ENCODE measurements at places on chromosomes 16 and 17.

GRCh38 chr16:85004587-85005205 lies 6.6 kb downstream of the ZDHHC7 start:
- DNase-seq, result no peak

DNA sequence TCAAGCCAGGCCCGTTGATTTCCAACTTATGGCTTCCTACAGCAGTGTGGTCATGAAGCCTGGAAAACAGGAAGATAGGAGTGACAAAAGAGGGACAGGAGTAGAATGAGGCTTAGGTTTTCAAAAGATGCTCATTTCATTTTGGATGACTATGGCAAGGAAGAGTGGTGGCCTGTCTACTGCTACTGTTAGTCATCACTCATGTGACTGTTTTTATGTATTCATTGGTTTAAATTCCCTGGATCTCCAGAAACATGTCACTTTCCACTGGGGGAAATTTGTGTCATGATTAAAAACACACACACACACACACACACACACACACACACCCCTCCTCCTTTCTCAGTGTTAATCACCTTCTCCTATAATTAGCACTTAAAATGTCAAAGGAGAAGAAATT lies 1.1 kb upstream of the CYLD start:
- DNase-seq, result no peak

DNA sequence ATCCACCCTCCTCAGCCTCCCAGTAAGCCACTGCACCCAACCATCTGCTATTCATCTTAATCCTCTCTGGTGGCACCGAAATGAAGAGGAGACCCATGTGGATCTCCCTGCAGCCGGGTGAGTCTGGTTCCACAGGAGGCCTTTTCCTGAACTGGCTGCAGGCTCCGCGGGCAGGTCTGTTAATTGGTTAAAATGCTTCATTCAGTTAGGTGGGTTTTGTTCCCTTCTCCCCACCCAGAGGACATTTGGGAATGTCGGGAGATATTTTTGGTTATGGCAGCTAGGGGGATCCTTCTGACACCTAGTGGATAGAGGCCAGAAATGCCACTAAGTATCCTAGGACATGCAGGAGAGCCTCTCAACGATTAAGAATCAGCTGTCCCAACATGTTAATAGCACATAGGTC lies 16.7 kb downstream of the C16orf54 start:
- DNase-seq, result peak; percentile 71

GRCh38 chr16:64809876-64810629 lies 311.8 kb downstream of the CDH11 start:
- no peak for DNase-seq

DNA sequence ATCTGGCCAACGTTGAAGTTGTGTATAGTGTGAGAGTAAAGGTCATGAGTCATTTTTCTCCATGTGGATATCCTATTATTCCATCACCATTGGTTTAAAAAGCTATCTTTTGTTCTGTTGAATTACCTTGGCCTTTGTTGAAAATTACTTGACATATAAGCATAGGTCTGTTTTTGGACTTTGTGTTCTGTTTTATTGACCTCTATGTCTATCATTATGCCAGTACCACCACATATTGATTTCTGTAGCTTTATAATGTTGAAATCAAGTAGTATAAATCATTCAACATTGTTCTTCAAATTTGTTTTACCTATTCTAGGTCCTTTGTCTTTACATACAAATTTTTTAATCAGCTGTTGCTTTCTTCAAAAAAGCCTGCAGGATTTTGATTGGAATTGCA lies 58.5 kb downstream of the NLK start:
- no peak for DNase-seq

- no peak for DNase-seq
Measured at GRCh38 chr17:77767148-77767547, 191.4 kb upstream of the TNRC6C start.

DNA sequence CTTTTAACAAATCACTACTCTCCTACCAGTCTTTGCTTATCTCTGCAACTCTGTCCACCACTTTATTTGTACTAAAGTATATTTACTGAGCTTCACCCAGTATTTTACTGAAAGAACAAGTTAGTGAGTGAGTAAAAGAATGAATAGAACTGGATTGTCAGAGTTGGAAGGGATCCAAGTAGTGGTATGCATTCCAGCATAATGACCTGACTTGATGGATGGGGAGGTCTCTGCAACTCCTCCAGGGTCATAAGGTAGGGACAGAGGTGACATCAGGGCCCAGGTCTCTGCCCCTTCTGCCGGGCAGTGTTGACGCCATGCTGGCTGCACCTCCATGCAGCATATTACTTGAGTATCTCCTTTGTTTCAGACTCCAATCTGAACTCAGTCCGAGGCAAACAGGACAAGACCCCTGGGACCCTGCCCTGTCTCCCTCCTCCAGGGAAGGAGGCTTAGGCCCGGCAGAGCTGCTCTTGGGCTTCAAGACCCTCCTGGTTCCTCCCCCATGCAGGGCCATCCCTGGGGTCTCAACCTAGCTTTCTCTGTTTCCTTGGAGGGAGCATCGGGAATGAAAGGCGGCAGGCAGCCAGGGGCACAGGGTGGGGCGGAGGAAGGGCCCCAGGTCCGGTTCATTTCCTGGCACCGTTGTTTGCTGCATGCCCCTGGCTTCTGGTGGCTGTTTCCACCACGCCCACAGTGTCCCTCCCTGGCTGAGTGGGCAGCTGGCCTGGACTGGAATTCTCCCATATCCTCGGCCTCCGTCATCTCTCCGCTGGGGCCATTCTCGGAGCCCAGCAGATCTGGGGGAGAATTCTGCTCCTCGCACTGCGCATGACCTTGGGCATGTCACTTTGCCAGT lies 12.4 kb upstream of the ITGA3 start:
- DNase-seq, result no peak

- no peak for DNase-seq
Measured at GRCh38 chr16:53805113-53805512, 101.2 kb downstream of the FTO start.

DNA sequence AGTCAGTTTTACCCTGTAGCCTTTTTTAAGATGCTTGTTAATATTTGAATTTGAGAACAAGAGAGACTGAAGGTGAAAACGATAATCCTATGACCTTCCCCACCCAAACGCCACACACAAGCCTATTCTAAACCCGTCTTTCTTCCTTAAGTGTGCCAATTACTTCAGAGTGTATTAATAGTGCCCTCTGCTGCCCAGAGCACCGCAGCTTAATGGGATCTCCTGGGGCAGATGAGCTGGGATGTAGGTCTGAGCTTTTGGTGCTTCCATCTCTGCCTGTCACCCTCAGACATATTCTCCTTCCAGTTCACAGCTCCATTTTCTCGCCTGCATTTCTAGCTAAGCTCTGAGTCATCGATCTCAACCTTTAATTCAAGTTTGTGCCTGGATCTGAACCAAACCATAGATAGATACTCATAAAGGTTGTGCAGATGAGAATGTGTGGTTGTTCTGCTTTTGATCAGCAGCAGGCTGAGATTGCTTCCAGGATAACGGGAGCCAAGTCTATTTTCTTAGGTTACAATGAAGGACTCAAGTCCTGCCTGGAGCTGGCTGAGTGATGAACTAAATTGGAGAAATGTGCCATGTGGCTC lies 46.4 kb upstream of the CDH13 start:
- peak; percentile 11 for DNase-seq

- DNase-seq, result no peak
Measured at GRCh38 chr16:48011878-48012658, 143.7 kb downstream of the ABCC12 start.

DNA sequence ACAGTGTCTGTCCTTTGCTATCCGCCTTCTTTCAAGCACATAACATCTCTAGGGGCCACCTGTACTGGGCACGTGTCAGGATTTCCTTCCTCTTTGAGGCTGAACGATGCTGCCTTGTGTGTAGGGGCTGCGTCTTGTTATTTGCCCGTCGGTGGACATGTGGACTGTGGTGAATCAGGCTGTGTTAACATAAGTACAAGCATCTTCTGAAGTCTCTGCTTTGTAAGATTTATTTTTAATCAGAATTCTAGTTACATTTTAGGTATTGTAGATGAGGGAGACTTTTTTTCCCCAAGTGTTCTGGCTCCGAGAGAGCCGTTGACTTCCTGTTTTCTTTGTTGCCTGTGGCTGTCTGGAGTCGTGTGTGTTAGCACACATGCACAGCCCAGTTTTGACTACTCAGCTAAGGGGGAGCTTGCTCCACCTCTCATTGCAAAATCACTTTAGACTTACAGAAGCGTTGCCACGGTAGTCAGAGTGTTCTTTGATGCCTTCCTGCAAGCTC lies 26.1 kb downstream of the SPG7 start:
- DNase-seq, result no peak

GRCh38 chr17:53150101-53150698 lies 672.5 kb upstream of the KIF2B start:
- DNase-seq, result no peak

DNA sequence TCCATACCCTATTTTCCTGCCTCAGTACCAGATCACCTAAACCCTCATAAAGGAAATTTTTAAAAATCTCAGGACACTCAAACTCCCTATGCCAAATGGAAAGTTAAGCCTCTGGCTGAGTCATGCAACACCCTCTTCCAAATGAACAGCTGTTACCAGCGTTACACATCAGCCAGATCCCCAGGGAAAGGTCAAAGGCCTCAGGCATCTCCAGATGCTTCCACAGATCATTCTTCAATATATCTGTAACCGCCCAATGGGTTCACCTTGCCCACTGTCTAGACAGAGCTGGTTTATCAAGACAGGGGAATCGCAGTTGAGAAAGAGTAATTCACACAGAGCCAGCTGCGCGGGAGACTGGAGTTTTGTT lies 29.1 kb upstream of the SHCBP1 start:
- no peak for DNase-seq

DNA sequence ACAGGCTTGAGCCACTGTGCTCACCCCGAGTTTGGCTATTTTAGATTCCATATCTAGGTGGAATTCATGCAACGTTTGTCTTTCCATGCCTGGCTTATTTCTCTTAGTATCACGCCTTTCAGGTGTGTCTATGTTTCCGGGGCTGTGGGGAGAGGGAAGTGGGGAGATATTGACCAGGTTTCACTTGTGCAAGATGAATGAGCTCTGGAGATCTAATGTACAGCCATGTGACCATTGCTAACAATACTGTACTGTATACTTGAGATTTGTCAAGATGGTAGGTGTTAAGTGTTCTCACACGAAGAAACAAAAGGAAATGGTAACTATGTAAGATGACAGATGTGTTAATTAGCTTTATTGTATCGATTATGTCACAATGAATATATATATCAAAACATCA lies 199.6 kb downstream of the SHISA9 start:
- DNase-seq, result no peak

DNA sequence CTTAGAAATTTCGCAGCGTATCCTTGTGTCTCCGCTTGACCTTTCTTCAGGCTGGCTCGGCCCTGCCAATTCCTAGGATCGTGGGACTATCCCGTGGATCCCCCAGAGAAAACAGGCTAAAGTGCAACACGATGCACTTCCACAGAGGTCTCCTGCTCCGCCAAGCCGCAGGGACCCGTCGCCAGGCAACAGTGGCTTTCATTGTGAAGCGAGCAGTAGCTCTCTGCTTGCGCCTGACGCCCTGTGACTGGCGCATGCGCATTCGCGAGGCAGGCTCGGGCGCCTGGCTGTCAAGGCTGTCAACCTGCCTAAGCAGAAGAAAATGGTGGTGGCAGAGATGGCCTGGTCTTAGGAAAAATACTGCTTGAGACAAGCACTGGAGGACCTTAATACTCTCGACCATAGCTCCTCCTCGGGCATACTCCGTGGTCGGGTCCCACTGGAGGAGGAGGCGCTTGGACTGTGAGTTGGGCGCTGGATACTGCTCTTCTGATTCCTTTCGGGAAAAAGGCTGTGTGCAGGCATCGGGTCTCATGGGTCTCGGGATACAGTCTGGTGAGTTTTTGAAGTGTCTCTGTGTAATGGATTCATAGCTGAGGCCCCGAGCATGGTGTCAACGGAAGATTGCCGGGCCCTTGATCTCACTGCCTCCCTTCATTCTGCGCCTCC lies 2336.1 kb downstream of the TP53TG3F start:
- DNase-seq, result no peak

DNA sequence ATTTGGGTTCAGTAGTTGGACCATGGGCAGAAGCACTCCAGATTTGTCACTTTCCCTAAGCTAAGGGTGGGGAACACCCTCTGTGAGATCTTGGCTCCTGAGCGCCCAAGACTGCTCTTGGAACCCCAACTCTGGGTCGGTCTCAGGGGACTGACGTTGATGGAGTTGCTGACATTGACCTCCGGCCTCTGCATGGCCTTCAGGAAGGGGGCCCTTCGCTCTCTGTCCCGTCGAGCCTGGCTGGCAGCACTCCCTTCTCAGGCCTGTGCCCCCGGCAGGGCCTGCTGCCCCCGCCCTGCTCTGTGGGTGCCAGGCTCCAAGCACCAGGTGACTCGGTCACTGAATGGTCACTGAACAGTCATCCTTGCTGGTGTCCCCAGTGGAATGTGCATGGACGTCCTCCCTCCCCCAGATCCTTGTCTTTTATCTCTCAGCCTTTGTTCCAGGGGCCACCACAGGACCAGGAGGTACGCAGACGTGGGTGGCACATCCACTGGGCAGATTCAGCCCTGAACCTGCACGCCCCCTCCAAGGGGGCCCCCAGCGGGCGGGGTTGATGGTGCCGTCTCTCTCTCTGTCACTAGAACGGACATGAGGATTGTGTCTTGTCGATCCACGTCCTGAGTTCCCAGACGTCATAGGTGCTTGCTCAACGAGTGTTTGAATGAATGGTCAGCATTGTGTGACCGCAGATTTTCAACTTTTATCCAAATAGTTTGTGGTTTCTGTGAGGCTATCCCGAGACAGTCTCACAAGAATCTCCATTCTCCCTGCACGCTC lies 314.5 kb downstream of the SEC14L1 start:
- DNase-seq, result no peak

DNA sequence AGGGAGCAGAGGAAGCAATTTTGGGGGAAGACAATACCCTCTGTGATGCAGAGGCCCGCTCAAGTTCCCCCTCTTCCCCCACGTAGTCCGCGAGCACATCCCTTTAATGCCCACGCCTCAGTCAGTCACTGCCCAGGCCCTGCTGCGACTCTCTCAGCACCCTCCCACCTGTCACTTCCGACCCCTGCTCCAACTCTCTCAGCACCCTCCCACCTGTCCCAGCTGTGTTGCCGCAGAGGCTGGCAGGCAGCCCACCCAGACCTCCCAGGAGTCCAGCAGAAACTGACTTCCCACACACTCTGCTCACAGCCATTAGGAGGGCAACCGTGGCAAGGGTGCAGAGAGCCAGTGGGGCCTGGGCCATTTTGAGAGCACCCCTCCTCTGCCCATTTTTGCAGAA lies 92.7 kb downstream of the WSCD1 start:
- no peak for DNase-seq

DNA sequence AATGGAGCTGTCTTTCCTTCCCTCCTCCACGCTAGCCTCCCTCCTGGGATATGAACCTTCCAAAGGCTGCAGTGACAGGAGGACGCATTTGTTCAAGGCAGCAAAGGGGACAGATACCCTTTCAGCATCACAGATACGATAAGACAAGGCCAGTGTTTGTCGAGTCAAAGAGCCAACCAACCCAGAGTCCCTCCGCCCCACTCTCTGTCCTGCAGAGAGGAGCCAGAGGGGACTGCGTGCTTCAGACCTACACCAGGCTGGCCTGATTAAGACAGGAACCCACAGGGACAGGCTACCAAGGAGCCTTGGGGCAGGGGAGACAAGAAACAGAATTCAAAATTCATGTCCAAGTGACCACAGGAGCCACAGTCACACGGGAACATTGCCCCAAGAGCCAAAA lies 72.6 kb upstream of the CDH5 start:
- no peak for DNase-seq

GRCh38 chr17:63267846-63268245 lies 178.3 kb downstream of the CYB561 start:
- DNase-seq, result no peak

GRCh38 chr17:9098242-9098825 lies 77.0 kb downstream of the NTN1 start:
- no peak for DNase-seq

- no peak for DNase-seq
Measured at GRCh38 chr17:68085771-68086381, 50.3 kb downstream of the KPNA2 start.

- no peak for DNase-seq
Measured at GRCh38 chr17:7646457-7646856, 4.3 kb upstream of the ATP1B2 start.
